SJCRH30 (cell line): ENCODE measurements at places on chromosomes 3 and 15. TPM values are rescaled to one million over a fixed set of nuclear protein-coding genes. Genes with fewer than 3 reads are reported as not detected.

DNA sequence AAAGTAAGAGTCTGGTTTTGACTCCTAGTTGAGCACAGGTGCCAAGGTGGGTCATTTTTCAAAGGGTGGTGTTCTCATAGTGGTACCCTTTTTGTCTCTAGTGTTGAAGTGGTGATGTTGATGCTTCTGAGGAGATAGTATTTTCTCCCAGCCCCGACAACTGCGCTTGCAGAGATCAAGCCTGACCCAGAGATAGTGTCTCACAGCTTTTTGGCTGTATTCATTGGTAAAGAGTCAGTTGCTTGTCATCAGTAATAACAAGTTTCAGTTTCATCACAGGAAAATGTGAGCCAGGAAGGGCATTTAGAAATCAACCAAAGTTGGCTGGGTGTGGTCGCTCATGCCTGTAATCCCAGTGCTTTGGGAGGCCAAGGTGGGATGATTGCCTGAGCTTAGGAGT, 139.3 kb downstream of the NFKBIZ start:
- no peak for DNase-seq

GRCh38 chr3:73326396-73326795, 264.9 kb downstream of the EBLN2 start:
- DNase-seq: no peak

DNA sequence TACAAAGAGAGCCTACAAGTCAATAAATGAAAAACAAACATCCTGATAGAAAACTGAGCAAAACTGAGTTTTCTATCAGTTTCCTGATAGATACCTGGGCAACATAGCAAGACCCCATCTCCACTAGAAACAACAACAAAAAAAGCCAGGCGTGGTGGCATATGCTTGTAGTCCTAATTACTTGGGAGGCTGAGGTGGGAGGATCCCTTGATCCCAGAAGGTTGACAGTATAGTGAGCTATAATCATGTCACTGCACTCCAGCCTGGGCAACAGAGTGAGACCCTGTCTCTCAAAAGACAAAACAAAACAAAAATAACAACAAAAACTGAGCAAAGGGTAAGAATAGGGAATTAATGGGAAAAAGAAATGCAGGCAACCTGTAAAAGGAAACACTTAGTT, 23.9 kb upstream of the UBE2E1 start:
- no peak for DNase-seq

DNA sequence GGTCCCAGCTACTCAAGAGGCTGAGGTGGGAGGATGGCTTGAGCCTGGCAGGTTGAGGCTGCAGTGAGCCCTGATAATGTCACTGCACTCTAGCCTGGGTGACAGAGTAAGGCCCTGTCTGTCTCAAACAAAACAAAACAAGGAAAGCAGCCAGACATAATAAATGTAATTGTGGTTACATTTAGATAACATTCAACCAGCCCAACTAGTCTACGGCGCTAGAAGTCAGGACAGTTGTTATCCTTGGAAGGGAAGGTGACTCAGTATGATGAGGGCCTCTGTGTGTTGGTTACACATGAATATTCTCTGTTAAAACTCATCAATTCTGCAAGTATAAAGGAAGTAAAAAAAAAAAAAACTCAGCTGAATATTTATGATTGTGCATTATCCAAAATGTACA, 27.0 kb upstream of the CSPG5 start:
- no peak for DNase-seq

DNA sequence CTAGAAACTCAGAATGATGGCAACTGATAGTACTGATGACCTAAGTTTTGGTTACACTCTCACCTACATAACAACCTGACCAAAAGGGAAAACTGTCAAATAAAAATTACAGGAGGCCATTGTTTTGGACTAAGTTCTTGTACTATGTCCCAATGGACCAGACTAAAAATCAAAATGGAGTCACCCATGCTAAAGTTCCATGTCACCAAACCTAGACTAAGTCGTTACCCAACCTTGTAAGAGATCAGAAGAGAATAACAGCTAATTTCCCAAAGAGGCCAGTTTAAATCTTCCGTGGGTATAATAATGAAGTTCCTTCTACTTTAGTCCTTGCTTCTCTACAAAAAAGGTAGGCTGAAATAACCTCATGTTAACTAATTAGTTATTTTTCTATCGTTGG, 12.3 kb downstream of the THOC7 start:
- DNase-seq: no peak

- no peak for DNase-seq
These were observed 85.6 kb upstream of the PDZRN3 start for GRCh38 chr3:73710340-73710739.

- DNase-seq: no peak
These were observed 78.5 kb downstream of the KBTBD8 start for GRCh38 chr3:67076607-67077006.

GRCh38 chr15:28959326-28959725, 73.6 kb downstream of the APBA2 start:
- no peak for DNase-seq

DNA sequence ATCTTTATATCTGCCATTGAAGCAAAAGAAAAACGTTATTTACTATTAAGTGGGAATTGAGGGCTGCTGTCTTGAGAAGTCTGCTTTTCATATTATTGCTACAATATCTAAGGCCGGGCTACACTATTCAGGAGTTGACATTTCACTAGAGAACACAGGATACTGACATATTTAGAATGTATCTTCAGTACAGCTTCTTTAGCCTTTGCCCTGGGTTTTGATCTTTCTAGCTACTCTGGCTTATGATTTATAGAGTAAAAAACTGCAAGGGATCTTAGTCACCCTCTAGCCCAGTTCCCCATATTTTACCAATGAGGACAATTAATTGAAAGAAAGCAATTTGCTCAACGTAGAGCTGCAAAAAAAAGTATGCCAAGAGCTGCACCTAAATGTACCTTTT, 307.4 kb upstream of the DPPA4 start:
- DNase-seq: no peak

GRCh38 chr3:4323246-4324027, 20.3 kb downstream of the SETMAR start:
- DNase-seq: no peak

- no peak for DNase-seq
These were observed 124.2 kb upstream of the LMOD3 start for GRCh38 chr3:69246612-69247011.

- no peak for DNase-seq
These were observed 108.8 kb upstream of the ATP2B2 start for GRCh38 chr3:10614168-10614567.

GRCh38 chr3:123632161-123632655, 47.4 kb upstream of the HACD2 start:
- peak; percentile 74 for DNase-seq

DNA sequence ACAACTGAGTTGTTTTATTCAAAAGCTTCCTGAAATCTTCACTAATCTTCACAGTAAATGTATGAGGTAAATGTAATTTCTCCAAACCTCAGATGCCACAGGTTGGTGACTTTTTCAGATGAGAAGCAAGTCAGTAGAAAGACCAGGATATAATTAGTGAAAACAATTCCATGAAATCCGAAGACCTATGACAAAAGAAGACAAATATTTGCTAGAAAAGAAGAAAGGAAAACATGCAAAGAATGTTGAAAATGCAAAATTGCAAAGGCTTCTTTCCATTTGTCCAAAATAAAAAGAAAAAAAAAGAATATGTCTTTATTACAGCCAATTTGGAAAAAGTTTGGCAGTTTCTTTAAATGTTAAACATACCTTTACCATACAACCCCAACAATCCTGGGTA, 88.3 kb upstream of the MYRIP start:
- no peak for DNase-seq

DNA sequence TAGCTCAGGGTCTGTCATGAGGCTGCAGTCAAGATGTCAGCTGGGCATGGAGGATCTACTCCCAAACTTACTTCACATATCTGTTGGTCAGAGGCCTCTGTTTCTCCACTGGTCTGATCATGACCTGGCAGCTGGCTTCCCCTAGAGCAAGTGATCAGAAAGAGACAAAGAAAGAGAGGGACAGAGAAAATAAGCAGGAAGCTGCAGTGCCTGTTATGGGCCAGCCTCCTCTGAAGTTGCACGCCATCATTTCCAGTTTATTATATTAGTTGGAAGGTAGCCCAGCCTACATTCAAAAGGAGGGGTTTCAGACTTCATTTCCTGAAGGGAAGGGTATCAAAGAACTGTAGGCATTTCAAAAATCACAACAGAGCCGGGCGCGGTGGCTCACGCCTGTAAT, 5.0 kb upstream of the RPP25 start:
- no peak for DNase-seq

- DNase-seq: peak; percentile 37
These were observed 10.2 kb upstream of the FGF7 start for GRCh38 chr15:49412797-49413196.

DNA sequence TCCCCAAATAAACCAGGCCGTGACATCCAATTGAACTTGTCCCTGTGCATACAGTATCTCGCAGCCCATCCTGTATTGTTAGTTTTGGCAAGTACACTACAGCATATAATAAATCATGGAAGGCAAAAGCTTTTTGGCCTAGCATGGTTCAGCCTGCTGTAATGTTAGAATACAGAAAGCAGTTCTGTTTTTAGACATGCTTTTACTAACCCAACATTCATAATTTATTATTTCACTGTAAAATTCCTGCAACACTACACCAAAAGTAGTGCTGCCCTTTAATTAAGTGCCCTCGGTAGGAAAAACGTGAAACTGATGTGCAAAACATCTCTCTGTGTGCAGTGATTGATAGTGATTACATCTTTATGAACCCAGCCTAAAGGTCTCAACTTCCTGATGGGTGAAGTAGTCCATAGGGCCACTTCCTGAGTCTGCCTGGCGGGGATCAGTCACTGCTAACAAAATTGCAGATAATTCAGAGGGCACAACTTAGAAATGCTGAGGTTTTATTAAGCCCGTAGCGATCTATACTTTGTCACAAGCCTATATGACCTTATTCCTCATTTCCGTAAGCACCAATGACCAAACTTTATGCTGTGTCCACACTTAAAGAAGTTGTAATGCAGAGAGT, 227.8 kb downstream of the CDIN1 start:
- DNase-seq: no peak

DNA sequence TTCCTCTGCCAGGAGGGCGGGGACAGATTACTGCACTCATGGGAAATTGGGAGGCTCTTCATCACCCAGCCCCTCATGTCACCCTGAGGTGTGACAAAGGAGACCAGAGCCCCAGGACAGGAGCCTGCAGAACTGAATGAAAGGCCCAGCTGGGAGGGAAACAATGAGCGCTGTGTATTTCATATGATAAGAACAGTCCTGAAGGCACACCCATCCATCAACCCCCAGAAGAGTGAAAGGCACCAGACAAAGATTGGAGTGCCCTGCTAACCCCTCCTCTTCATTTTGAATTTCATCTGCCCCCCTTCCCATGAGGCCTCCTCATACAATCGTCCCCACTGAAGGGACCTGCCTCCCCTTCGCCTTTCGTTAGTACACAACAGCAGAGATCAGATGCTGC, 160.0 kb upstream of the PRICKLE2 start:
- no peak for DNase-seq

DNA sequence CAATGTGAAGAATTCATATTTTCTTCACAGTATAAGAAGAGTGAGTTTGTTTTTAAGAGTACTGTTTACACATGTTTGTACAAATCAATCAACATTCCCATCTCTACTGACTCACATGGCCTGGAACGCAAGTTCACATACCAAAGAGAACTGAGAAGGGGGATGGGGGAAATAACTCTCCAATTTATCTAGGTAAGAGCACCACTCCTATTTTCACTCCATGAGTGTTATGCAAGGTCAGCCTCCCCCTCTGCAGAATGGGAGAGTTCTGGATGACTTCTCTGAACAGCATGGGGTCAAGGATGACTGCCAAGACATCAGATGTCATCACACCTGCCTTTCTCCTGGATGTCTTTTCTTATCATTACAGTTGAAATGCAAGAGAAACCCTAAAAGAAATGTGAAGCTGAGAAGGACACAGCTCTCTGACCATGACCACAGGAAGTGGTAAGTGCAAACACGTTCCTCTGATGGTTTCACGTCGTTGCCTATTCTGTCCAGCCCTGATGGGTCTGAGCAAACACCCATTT, 95.2 kb downstream of the SEMA6D start:
- DNase-seq: no peak

DNA sequence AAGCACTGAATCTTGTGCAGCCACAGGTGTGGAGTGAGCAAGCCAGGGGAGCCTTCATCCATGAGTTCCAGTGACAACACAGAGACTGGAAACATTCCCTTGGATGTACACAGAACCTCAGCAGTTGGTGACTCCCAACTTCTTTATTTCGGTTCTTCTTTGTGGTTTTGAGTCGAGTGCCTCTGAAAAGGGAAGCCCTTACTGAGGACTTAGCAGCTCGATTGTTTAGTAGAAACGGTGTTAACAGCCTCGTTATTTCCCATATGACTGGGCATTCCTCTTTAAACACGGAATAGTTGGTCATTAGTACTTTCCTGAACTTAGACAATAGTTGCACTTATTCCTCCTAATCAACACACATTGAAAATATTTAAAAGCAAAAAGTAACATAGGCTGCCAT, 7.7 kb downstream of the SLCO3A1 start:
- DNase-seq: no peak

- DNase-seq: no peak
These were observed 285.4 kb upstream of the ROPN1 start for GRCh38 chr3:124277144-124277890.

GRCh38 chr3:174417573-174417972, 441.6 kb upstream of the NAALADL2 start:
- DNase-seq: no peak

DNA sequence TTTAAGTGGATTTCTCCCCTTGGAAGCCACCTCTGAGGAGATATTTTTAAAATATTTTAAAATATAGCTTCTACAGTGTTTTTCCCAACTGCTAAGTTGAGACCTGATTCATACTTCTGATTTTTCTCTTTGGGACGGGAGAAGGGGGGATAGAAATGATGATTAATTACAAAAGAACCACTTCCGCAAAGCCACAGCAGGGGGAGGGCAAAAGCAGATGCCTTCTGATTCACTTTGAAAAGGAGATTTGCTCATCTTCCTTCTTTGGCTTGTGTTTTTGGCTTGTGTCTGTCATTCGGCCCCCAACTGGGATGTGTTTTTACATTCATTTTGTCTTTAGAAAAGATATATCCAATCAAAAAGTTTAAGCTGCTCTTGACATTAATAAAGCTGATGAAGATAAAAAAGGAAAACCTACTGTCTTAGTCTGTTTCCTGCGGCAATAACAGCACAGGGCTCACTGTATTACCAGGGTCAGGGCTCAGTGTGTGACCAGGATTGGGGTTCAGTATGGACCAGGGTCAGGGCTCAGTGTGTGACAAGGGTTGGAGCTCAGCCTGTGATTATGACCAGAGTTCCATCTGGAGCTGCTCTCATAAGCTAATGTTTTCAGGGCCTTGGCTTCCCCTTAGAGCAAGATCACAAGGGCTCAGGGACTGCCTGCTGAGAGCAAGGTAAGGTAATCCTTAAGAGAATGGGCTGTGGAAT, 223.2 kb downstream of the MTHFS start:
- no peak for DNase-seq

- DNase-seq: no peak
These were observed 402 bp downstream of the WWTR1 start for GRCh38 chr3:149657321-149657925.

- DNase-seq: no peak
These were observed 38.1 kb upstream of the PTX3 start for GRCh38 chr3:157398598-157398997.

Gene ZPLD1
- 0.14 and 0.15 TPM in 2 replicates for total RNA-seq

Gene MNS1
- total RNA-seq: 8.2 and 10.6 TPM in 2 replicates

Gene SETD5
- total RNA-seq: 97.5 and 104 TPM in 2 replicates

Gene GRAMD1C
- 1.6 and 2.5 TPM in 2 replicates for total RNA-seq

Gene EBLN2
- total RNA-seq: 2.8 and 4.4 TPM in 2 replicates

Gene FBXL22
- 0.10 and 0.34 TPM in 2 replicates for total RNA-seq
